ENCODE measurements at places on chromosomes 6 and 20. TPM values are rescaled to one million over a fixed set of nuclear protein-coding genes. Genes with fewer than 3 reads are reported as not detected.

Gene RSPO3
- total RNA-seq, result 0.13 TPM

Gene DDO
- total RNA-seq, result not detected

Gene ARMC2
- total RNA-seq, result 0.97 TPM

Gene PROKR2
- total RNA-seq, result not detected

Gene KCNB1
- total RNA-seq, result 0.11 TPM

- DNase-seq, result no peak
- no peaks in the 10 kb centered on the region for H3K27me3 ChIP-seq
- H3K36me3 ChIP-seq, result no peaks in the 10 kb centered on the region
- H3K4me1 ChIP-seq, result no peaks in the 10 kb centered on the region
- no peak overlapping the region for H3K4me3 ChIP-seq
- no peak overlapping the region for H3K27ac ChIP-seq
Measured at GRCh38 chr6:163842467-163842866, 427.9 kb downstream of the QKI start.

- DNase-seq, result peak; percentile 54
- no peak overlapping the region for H3K4me3 ChIP-seq
- no peaks in the 10 kb centered on the region for H3K36me3 ChIP-seq
- H3K4me1 ChIP-seq, result peaks cover 35% of the 10 kb centered on the region
- no peaks in the 10 kb centered on the region for H3K27me3 ChIP-seq
Measured at GRCh38 chr20:61558726-61559125, 306.7 kb downstream of the CDH4 start.

GRCh38 chr20:51303731-51304670 lies 238.5 kb downstream of the NFATC2 start:
- H3K36me3 ChIP-seq, result no peaks in the 10 kb centered on the region
- DNase-seq, result no peak
- no peak overlapping the region for H3K27ac ChIP-seq
- no peaks in the 10 kb centered on the region for H3K4me1 ChIP-seq
- no peak overlapping the region for H3K4me3 ChIP-seq
- no peaks in the 10 kb centered on the region for H3K27me3 ChIP-seq
